Heart right ventricle (tissue), 16 donors: ENCODE measurements at places on chromosomes 3 and 15. TPM values are rescaled to one million over a fixed set of nuclear protein-coding genes. Genes with fewer than 3 reads are reported as not detected.

CFAP92 gene
- 0.38 TPM for total RNA-seq

SPTSSB gene
- 0.11 TPM for total RNA-seq

OR5K2 gene
- total RNA-seq, result not detected

ZIC1 gene
- not detected for total RNA-seq

FGF7 gene
- 41.7 TPM for total RNA-seq

TMEM39A gene
- 14.1 TPM for total RNA-seq

PLSCR4 gene
- 16.4 TPM for total RNA-seq

NT5DC2 gene
- 34.3 TPM for total RNA-seq

FEZF2 gene
- not detected for total RNA-seq

LSM3 gene
- total RNA-seq, result 12.4 TPM

ACKR2 gene
- 1.0 TPM for total RNA-seq

DNA sequence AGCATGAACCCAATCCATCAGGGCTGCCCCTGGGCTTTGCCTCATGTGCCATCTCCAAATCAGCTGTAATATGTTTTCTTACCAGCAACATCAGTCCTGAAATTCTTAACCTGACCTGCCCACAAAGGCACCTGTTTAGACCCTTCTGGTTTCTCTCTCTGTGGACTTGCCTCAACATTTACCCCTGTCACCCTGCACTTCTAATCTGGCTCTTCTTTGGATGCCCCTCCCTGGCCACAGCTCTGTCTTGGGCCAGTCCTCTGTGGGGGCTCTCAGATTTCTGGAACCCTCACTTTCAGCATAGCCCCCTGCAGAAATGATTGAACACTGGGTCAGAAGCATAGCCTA lies 168.7 kb upstream of the STAC start:
- DNase-seq, result no peak

DNA sequence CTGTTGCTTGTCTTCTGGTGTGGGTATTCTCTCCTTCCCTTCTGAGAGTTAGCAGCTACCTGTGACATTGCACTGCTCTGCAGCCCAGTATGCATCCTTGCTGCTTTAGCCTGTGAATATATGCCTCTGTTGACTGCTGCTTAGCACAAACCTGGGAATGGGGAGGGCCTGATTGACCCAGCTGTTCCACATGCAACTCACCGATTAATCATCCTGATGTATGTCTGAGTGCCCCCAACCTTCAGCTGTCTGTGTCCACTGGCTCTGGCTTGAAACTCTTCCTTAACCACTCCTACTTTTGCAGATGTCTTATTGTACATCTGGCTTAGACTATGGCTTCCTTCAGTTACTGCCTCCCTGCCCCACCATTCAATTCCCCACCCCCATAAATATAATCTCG lies 119.1 kb downstream of the RASA2 start:
- no peak for DNase-seq

DNA sequence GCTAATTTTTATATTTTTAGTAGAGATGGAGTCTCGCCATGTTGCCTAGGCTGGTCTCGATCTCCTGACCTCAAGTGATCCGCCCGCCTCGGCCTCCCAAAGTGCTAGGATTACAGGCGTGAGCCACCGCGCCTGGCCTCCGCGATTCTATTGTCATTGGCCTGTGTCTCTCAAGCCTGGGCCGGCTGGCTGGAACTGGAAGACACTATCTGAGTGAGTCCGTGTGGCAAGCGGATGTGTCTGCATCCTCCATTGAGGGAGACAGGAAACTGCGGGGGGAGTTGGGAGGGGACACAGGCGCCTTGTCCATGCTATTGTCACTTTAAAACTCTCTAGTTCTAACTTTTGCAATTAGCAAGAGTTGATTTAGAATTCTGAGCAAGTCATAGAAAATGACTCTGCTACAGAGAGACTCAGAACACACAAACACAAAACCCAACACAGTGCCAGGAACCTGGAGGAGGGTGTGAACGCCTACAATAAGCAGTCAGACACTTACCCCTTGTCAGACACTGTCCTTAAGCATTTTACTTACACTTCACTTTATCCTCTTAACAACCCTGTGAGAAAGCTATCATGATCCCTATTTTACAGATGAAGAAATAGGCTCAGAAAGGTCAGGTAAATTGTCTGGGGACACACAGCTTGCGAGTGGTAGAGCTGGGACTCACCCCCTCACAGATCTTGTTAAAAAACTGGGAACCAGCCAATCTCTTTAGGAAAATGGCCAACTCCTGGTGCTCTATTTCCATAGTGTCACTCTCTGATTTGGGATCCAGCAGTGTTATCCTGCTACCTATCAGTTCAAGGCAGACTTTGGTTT lies 38.7 kb downstream of the ANP32A start:
- DNase-seq, result peak; percentile 85

GRCh38 chr3:49020330-49021212 lies 1.4 kb upstream of the NDUFAF3 start:
- DNase-seq, result peak; percentile 62

GRCh38 chr15:87610366-87610765 lies 646.2 kb downstream of the NTRK3 start:
- no peak for DNase-seq

DNA sequence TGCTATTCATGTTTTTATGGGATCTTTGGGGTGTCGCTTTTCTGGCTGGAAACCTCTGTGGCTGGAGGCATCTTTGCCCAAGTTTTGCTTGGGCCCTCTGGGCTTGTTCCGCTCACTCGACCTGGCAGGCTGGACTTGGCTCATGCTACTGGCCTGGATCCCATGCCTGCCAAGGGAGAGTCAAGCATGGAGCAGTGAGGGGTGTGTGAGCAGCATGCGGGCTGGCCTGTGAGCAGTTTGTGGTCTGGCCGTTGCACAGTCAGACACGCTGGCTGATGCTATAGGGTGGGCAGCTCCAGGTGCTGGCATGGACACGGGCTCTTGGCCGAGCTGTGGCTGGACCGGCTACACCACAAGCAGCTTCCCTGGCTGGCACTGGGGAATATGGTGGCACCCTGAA lies 491.1 kb downstream of the AGBL1 start:
- DNase-seq, result peak; percentile 35

DNA sequence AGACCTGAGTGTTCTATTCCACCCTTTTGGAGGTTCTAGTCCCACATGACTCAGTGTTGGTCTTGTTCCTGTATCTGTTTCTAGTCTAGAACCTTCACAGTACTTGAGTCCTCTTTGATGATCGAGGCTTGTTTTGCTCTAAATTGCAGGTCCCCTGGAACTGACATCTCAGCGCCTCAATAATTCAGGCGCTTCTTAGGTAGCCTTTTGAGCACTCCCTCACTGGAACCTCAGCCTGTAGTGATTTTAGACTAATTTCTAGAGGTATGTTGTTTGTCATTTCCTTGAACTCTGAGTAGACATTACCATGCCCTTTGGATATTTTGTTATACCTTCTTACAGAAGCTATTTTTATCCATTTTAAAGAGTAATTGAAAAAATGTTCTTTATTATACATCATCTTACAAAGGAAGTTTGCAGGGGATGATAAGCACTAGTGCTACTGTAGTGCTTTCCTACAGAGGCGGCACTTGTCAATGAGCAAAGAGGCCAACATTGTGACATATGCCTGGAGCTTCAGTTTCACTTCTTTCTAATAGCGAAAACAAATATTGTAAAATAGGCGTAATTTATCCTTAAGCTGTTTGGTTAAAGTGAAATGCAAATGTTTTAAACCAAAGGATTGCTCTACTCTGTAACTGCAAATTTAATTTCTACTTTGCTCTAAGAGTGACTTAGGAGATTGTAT lies 75.7 kb downstream of the EFL1 start:
- no peak for DNase-seq

DNA sequence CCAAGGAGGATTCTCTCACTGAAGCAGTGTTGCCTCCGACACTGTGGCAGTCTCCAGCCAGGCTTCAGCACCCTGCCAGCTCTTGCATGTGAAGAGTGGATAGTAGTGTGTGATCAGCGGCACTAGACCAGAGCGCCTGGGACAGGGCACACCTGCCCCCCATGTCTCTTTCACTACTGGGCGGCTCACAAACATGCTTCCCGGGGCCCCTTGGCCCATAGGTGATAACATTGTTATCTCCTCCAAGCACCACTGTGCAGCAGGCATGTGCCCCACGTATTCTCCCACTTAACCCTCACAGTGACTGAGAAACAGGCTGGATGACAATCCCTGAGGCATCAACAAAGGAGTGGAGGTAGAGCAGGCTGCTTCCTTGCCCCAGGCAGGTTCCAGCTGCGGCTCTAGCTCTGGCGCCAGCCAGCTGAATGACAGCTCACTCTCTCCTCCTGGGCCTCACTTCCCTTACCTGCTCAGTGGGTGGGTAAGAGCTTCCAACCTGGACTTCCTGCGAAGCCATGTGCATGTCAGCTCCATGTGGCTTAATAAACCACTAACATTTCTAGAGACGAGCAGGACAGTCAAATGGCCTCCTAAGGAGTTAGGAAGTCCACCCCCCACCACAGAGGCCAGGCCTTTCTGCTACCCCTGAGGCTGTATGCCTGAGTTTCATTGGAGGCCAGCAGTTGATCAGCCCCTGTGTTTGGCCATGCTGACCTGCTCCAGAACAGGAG lies 37.8 kb downstream of the KLF13 start:
- DNase-seq, result no peak

- DNase-seq, result no peak
Measured at GRCh38 chr15:37015451-37015850, 84.9 kb downstream of the MEIS2 start.

GRCh38 chr15:76169018-76169417 lies 109.2 kb downstream of the TMEM266 start:
- no peak for DNase-seq

- no peak for DNase-seq
Measured at GRCh38 chr15:65738649-65739048, 53.4 kb downstream of the DENND4A start.

- DNase-seq, result peak; percentile 65
Measured at GRCh38 chr15:68730471-68730919, 90.2 kb downstream of the ANP32A start.

GRCh38 chr15:25250011-25250596 lies 188.7 kb downstream of the UBE3A start:
- DNase-seq, result peak; percentile 1

DNA sequence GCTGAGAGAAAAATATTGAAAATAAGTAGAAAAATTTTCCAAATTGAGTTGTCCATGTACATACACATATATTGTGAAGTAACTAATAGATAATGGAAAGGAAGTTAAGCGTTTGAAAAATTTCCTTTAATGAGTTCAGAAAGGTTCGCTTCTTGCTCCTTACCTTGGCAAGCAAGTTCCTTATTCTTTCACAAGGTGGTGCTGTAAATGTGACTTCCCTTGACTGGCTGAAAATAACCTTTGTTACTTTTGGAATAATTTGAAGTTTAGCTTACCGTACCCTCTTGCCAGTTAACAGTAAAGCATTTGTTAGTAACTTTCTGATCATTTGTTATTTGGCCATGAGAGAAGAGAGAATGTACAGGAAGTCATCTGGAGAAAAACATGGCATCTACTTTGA lies 41.6 kb downstream of the PYDC2 start:
- DNase-seq, result no peak
